ENCODE measurements at places on chromosomes 4 and X.

- no peak for DNase-seq
Measured at GRCh38 chr4:180280726-180281297, 1962.4 kb upstream of the TENM3 start.

GRCh38 chr4:183830438-183830985 lies 74.6 kb upstream of the STOX2 start:
- DNase-seq, result no peak

DNA sequence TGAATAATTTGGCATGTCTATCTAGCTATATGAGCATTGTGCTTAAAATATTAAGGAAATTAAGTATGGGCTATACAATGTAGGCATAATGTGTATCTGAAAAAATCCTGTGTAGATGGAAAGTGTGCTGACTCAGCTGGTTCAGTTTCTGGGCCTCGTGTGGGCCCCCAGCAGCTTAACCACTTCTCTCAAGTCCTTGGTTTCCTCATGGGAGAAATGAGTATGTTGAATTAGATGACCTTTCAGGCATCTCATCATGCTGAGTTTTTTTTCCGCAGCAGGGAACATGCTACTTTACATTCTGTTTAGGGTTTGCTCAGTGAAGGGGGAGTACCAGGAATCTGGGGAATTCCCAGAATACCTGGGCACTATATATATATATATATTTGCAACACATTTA lies 30.5 kb downstream of the RHOH start:
- peak; percentile 51 for DNase-seq

DNA sequence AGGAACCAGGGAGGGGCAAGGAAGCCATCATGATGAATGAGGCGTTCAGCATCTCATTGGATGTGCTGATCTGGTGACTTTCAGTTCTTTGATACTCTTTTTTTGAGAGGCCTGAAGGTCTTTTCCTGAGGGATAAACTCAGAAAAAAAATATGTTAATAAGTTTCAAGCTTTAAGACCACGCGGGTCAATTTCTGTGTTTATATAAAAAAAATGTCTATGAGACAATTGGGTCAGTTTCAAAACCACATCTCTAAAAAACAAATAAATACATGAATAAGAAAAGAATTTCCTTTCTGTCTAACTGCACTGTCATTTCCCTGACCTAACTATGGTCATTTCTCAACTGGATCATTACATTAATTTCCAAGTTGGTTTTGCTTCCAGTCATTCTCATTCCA lies 62.6 kb downstream of the TRIML1 start:
- no peak for DNase-seq

DNA sequence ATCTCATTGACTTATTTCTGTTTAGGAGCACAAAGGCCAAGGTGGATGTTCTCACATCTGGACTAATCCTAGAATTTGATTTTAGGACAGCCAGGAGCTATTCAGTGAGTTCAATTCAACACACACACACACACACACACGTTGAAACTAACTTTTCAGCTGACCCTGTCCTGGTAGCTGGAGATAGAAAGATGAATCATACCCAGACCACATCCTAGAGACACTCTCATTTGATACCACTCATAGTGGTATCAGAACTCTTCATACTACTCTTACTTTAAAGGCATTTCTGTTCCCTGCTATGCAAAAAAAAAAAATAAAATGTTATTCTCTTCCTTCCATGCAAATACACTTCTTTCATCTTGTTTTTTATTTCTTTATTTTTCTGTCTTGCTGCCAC lies 36.7 kb downstream of the KLF8 start:
- no peak for DNase-seq

DNA sequence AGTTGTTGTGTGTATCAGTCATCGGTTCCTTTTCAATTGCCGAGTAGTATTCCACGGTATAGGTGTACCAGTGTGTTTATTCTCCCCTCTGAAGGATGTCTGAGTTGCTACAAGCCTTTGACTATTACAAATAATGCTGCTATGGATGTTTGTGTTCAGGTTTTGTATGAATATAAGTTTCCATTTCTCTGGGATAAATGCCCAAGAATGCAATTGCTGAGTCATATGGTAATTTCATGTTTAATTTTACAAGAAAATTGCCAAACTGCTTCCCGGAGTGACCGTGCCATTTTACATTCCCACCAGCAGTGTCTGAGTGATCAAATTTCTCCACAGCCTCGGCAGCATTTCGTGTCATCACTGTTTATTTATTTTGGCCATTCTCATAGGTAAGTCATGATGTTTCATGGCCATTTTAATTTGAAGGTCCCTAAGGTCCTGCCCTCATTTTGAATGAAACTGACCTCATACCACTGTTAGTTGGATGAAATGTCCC lies 73.9 kb downstream of the IRF2 start:
- no peak for DNase-seq

- no peak for DNase-seq
Measured at GRCh38 chr4:176845636-176846035, 52.9 kb upstream of the VEGFC start.

DNA sequence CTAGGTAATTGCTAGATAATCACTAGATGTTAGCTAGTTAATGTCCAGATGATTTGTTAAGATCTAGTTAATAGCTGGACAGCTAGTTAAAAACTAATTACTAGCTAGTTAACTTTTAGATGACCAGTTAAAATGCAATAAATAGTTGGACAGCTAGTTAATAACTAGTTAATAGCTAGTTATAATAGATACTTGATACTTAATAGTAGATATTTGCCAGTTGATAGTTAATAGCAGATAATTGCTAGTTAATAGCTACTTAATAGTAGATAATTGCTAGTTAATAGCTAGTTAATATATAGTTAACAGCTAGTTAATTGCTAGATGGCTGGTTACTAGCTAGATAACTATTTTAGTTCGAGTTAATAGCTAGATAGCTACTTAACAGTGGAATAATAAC lies 631.4 kb upstream of the CT83 start:
- DNase-seq, result no peak

DNA sequence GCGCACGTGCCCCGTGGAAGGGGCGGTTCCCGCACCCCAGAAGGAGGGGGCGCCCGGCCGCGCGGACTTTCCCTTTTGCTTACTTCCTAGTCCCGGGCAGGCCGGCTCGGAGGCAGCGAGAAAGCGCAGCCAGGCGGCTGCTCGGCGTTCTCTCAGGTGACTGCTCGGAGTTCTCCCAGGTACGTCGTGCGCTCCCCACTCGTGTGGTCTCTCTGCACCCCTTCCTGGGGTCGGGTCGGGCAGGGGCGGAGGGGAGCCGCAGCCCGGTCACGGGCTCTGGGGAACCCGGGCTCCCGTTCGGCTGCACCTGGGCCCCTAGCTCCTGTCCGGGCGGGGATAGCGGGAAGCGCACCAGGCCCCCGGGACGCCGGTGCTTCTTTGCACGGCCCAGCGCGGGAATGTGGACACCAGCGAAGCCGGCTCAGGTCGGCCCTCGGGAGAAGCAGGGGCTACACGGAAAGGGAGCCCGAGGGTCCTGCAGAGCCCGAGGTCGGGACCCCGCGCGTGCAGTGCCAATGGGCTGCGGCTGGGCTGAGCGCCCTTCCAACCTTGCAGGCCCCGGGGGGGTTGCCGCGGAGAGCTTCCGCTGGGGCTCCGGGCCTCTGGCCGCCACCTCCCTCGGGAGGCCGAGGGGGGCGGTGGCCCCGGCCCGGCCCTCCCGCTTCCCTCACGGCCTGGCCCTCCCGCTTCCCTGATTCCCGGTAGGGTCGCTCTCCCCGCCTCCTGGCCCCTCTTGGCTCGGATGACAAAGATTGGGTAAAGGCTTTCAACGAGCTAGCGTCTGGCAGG lies at the start of gene TLR2:
Gene TLR2, plus strand, starts transcription at position 99 of the 789 bp plus-strand sequence. CDS start 18,628 bp downstream, outside the sequence.
- peak; percentile 63 for DNase-seq

GRCh38 chrX:16903274-16904022 lies 33.3 kb upstream of the RBBP7 start:
- no peak for DNase-seq

GRCh38 chr4:85556283-85556682 lies 81.3 kb downstream of the ARHGAP24 start:
- no peak for DNase-seq

DNA sequence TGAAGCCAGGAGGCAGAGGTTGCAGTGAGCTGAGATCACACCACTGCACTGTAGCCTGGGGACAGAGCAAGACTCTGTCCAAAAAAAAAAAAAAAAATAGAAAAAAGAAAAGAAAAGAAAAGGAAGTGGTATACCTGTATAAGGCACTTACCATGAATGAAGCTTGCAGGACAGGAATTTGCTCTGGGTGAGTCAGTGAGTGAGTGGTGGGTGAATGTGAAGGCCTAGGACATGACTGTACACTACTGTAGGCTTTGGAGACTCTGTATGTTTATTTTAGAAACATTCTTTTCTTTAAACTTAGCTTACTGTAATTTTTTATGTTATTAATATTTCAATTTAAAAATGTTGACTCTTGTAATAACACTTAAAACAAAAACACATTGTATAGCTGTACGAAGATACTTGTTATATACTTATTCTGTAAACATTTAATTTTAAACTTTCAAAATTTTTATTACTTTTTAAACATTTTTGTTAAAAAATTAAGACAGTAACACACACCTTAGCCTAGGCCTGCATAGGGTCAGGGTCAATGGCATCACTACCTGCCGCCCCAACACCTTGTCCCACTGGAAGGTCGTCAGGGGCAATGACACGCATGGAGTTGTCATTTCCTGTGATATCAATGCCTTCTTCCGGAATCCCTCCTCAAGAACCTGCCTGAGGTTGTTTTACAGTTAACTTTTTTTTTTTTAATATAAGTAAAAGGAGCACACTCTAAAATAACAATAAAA lies 78.7 kb downstream of the CLNK start:
- no peak for DNase-seq

GRCh38 chr4:89928838-89929237 lies 34.2 kb downstream of the MMRN1 start:
- no peak for DNase-seq

DNA sequence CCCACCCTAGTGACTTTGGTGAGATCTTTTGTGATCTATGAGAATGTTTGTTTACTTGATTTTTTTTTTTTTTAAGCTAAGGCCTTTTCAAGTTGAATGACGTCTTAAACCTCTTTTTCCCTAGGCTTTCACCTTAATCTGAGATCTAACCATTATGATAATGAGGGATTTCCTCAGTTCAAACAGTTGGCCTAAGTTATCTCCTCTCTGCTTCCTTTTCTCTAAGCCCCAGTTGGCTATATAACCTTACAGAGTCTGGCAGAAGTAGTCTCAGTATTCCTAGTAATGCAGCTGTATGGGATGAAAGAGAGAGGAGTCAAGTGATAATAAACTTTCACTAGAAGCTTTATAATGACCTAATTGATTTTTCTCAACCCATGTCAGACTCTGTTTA lies 99.0 kb downstream of the STIM2 start:
- no peak for DNase-seq

GRCh38 chr4:20621476-20621875 lies 78.8 kb upstream of the PACRGL start:
- DNase-seq, result no peak

DNA sequence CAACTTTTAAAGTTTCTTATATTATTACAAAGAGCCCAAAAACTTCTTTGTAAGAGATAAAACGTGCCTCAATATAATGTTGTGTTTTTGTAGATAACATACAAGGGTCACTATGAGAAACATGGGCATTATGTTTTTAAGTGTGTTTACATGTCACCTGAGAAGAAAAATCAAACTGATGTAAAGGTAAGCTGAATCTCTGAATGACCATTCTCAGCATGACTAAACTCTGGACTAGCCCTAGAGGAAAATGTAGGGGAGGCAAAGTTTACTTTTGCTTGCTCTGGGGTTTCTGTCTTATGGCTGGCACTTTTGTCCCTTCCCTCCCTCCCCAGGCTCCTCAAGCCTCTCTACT lies 6.8 kb downstream of the MEPE start:
- no peak for DNase-seq

DNA sequence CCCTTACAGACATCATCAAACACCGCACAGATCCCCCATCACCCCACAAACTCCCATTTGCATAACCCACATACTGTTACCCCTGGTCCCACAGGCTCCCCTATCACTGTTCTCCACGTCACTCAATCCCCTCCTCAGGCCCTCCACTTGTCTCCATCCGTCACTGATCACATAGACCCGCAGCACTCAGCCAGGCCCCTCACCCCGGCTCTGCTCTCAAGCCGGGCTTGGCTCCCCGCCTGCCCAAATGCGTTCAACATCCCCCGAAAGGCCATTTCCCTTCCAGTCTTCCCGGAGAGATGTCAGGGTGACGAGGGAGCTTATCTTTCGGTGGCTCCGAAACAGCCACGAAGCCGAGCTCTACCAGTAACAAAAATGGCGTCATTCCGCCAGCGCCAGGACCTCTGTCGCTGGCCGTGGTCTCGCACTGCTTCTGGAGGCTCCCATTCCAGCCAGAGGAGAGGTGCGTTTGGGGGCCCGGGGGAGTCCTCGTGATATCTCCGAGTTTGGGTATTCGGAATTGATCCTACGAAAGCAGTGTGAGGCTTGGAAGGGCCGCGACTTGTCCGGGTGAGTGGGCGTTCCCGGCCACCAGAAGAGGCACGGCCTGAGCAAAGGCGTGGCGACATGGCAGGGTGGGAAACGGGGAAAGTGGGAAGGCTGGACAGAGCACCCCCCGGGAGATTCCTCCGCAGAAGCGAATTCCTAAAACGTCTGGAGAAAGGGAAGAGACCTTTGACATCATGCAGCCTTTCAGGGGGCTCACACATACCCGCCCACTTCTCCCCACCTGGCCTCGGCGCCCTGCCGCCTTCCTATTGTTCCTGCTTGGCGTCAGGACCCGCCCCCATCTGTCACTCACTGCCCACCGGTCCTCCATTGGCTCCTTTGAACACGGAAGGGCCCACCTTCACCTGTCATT lies at the start of gene ZNF630:
Gene ZNF630, minus strand, starts transcription at position 577 of the 922 bp plus-strand sequence. CDS start 4,754 bp downstream, outside the sequence.
- DNase-seq, result peak; percentile 41

Data from activated CD4-positive, alpha-beta T cell treated with anti-CD3 and anti-CD28 coated beads, Interleukin-2, amount 10 ng/mL, durations not matched to agents 7 days and 5 days (primary cell).